ENCODE measurements at places on chromosomes 12 and 14. TPM values are rescaled to one million over a fixed set of nuclear protein-coding genes. Genes with fewer than 3 reads are reported as not detected.

Gene PDZRN4
- 0.09 TPM for total RNA-seq

Gene CLEC9A
- total RNA-seq, result not detected

Gene PLEKHG3
- 5.0 TPM for total RNA-seq

Gene SYNDIG1L
- total RNA-seq, result not detected
